WTC11 (cell line): ENCODE measurements at places on chromosomes 7 and 10.

GRCh38 chr10:124739119-124739921 is 4.9 kb downstream of the FAM53B start:
- DNase-seq, result no peak

DNA sequence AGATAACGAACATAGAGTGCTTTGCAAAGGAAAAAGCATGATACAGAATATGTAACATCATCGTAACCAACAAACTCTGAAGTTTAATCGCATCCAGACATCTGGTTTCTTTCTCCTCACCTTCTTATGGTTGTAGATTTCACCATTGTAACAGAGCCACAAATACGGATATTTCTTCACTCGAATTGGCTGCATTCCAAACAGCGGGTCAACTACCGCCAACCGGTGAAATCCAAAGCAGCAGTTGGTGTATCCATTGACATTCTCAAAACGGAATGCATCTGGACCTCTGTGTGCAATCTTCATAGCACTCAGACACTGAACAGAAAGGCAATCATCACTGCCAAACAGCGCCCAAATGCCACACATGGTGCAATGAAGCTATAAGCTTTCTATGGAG is 3.4 kb downstream of the ASNS start:
- DNase-seq, result no peak

DNA sequence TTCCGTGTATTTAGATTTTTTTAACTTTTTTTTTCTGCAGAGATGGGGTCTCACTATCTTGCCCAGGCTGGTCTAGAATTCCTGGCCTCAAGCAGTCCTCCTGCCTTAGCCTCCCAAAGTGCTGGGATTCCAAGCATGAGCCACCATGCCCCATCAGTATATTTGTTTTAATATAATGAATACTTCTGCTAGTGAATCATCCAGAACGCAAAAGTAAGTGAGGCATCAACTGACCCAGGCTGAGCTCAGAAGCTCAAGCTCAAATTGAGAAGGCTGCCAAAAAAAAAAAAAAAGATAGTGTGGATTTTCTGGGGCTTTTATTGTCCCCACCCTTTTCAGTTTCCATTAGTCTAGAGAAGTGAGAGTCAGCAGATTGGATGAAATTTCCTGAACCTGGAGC is 39.0 kb upstream of the TECTB start:
- DNase-seq, result no peak

- peak; percentile 67 for DNase-seq
These were observed at the start of gene CPED1 for GRCh38 chr7:120988591-120989256. CPED1 (plus strand) TSS chr7:120988711; CDS start chr7:120989622, 911 bp downstream.

GRCh38 chr7:96596120-96596826 is 113.4 kb downstream of the SEM1 start:
- no peak for DNase-seq

DNA sequence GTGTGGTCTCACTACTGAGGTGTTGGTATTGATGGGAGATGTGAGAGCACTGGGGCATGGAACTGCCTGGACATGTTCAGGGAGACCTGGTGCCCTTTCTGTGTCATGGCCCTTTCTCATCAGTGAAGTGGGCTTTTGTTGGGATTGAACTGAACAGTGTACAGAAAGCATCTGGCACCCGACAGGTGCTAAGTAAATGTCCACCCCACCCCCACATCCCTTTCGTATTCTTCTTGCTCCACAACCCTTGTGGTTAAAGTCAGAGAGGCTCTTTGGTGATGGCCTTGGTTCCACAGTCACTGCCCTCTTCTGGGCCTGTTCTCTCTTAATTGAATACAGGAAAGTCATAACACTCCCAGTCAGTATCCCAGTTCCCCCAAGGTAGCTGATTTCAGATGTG is 5.4 kb downstream of the NOM1 start:
- no peak for DNase-seq

GRCh38 chr7:124033807-124034753 is 1.2 kb upstream of the TMEM229A start:
- no peak for DNase-seq

DNA sequence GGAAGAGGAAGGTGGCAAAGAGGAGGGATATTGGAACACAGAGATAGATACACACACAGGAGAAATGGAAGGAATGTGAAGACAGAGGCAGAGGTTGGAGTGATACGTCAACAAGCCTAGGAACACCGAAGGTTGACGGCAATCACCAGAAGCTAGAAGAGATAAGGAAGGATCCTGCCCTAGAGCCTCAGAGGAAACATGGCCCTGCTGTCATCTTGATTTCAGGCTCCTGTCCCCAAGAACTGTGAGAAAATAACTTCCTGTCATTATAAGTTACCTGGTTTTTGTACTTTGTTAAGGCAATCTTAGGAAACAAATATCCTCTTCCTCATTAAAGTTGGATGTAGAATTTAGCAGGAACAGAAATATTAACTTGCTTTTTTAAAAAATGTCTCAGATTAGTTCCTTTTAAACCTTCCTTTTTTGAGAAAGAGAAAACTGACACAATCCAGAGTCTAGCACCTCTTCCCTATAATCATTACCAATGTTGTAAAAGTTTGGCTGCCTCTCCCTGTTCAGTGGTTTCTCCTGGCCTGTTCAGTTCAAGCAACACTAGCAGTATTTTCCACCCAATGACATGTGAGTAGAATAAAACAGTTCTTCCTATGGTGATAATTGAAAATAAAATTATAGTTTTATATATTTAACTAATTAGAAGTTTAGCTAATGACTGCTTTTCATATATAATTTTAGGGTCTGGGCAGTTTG is 28.8 kb upstream of the GNAI1 start:
- no peak for DNase-seq

DNA sequence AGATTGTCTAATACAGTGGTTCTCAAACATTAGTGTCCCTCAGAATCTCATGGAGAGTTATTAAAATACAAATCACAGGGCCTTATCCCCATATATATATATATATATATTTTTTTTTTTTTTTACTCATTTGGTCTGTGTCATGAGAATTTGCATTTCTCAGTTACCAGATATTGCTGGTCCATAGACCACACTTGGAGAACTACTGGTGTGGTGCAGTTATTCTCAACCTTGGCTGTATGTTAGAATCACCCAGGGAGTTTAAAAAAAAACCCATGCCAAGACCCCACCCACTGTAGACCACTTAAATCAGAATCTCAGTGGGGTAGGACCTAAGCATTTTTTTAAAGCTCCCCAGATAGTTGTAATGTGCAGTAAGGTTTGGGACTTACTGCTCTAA is 179.9 kb downstream of the AUTS2 start:
- no peak for DNase-seq

- DNase-seq, result no peak
These were observed 1.1 kb downstream of the JMJD1C start for GRCh38 chr10:63464402-63465292.

- no peak for DNase-seq
These were observed 129.4 kb upstream of the SHH start for GRCh38 chr7:155941688-155942087.

DNA sequence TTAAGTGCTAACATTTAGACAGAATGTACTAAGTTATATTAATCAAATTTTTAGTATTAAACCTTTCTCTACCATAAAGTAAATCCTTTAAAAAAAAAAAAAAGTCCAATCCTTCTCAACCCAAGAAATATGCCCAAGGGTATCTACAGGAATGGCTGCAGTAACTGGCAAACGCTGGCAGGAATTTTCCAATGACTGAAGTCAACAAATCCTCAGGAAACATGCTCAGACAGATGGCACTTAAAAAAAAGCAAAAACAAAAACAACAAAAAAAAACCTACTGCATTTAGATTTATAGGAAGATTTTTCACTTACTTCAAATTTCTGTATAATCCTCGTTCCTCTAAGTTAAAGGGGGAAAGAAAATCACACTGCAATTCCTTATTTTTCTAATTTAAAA is 666 bp downstream of the SVIL start:
- DNase-seq, result no peak

DNA sequence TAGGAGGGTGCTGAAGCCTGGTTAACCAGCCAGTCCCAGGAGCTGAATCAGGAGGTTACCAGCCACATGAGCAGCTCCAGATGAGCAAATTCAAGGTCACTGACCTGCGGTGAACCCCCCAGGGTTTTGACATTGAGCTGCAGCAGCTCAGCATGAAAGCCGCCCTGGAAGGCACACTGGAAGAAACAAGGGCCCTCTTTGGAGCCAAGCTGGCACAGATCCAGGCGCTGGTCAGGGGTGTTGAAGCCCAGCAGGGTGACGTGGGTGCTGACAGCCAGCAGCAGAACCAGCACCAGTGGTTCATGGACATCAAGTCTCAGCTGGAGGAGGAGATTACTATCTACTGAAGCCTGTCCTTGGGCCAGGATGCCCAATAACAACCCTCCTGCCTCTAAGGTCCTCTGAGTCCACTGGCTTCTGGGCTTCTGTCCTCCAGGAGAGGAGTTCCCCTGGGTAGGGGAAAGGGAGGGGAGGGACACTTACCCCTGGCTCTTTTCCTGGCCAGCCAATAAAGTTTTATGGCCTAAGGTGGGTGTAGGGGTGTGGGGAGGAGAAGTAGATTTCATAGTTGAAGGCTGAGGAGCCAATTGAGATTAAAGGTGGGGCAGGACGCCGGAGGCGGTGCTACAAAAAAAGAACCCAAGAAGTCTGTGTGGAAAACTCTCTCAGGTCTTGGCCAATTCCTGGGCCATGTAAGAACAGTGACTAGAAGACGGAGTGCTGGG is 29.4 kb upstream of the ATOH7 start:
- DNase-seq, result no peak

- DNase-seq, result no peak
These were observed 422.8 kb downstream of the EXOC4 start for GRCh38 chr7:133675510-133676218.

DNA sequence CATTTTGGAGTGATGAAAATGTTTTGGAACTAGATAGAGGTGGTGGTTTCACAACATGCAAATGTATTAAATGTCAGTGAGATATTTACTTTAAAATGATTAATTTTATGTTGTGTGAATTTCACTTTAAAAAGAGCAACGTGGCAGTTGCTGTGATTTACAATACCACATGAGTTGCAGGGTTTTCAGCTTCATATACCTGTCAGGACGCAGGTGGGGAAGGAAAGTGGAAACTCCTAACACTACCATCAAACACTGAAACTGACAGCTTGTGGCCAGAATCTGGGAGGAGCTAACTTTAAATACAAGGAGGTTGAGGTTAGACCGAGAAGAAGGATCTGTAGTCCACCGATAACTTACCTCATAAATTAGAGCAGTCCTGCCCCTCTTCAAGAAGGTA is 168.9 kb upstream of the TMEM72 start:
- no peak for DNase-seq

DNA sequence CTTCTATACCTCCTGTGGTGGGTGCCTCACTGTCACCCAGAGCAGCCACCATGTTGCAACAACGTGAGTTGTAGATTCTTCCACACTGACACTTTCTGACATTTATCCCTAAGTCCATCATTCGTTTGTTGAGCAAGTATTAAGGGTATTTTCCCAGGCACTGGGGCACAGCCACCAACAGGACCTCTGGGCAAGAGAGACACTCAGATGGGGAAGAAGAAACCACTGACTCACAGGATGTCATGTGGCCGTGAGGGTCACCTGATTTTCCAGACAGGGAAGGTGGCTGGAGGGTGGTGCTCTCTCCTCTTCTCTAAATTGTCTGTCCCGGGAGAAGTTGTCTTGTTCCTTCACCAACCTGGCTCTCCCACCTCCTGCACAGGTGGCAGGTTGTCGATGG is 51.7 kb upstream of the PPIF start:
- DNase-seq, result no peak

DNA sequence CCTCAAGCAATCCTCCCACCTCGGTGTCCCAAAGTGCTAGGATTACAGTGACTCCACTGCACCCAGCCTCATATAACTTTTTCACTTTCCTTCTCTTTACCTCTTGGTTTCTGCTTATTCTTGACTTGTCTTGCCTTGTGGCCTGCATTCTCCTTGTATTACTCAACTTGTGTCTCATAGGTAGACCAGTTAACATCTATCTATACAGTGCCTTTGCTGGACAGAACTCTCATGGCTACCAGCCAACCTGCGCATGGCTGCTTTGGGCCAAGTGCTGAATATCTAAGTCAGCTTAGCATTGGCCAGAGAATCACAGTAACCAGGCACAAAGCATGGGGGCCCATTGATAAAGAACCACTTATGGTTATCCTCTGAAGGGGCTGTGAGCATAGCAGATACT is 42.6 kb upstream of the ZNRF2 start:
- DNase-seq, result no peak

DNA sequence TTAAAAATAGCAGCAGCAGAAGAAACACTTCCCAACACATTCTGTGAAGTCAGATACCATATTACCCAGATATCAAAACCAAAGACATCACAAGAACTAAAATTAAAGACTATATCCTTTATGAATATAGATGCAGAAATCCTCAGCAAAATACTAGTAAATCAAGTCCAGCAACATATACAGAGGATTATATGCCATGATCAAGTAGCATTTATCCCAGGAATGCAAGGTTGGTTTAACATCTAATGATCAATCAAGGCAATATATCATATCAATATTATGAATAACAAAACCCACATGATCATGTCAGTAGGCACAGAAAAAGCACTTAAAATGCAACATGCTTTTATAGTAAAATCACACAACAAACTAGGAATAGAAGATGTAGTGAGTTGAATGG is 88.1 kb downstream of the RPS24 start:
- DNase-seq, result no peak

GRCh38 chr10:121033366-121033765 is 182.2 kb downstream of the WDR11 start:
- DNase-seq, result no peak

- DNase-seq, result no peak
These were observed 80.8 kb upstream of the PRSS1 start for GRCh38 chr7:142668495-142668894.

- no peak for DNase-seq
These were observed 4.7 kb upstream of the IGF2BP3 start for GRCh38 chr7:23474829-23475575.

GRCh38 chr7:2587778-2588177 is 29.0 kb downstream of the IQCE start:
- DNase-seq, result no peak

DNA sequence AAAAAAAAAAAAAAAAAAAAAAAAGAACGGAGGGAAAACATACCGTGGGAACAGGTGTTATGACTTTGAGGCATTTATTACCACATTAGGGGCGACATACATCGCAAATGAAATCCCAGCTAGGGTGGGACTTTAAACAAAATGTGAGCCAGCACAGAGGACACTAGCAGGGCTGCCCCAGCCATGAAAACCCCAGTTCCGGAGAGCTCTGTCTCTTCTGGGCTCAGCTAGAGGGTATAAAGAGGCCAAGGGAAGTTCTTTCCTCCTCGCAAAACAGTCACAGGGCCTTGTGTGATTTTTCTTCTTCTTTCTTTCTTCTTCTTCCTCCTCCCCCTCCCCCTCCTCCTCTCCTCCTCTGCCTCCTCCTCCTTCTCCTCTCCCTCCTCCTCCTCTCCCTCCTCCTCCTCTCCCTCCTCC is 59.9 kb upstream of the ECHDC3 start:
- DNase-seq, result no peak

- no peak for DNase-seq
These were observed 127.4 kb downstream of the ELAPOR2 start for GRCh38 chr7:86932038-86932512.

DNA sequence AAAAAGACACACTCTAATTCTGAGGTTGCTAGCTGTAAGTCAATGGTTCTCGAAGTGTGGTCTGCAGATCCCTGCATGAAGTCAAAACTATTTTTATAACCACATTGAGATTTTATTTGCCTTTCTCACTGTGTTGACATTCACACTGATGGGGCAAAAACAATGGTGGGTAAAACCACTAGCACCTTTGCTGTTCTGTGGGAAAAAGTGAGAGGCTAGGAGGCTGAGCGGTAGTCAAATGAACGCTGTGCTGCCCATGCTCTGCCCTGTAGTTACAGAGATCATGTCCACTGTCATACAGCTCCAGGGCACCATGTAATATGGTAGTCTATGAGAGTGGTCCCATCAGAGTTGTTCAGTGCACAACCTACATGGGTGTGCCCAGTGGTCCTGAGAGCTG is 21.6 kb upstream of the PDCD4 start:
- DNase-seq, result no peak

- DNase-seq, result no peak
These were observed 126.6 kb upstream of the BET1 start for GRCh38 chr7:94130716-94131115.
